MV-4-11 (cell line): ENCODE measurements at places on chromosomes 7 and 10.

GRCh38 chr10:63466144-63466935 is 563 bp upstream of the JMJD1C start:
- peak; percentile 61 for DNase-seq

- peak; percentile 32 for DNase-seq
Measured at GRCh38 chr7:135692055-135692454, 29.7 kb downstream of the STMP1 start.

DNA sequence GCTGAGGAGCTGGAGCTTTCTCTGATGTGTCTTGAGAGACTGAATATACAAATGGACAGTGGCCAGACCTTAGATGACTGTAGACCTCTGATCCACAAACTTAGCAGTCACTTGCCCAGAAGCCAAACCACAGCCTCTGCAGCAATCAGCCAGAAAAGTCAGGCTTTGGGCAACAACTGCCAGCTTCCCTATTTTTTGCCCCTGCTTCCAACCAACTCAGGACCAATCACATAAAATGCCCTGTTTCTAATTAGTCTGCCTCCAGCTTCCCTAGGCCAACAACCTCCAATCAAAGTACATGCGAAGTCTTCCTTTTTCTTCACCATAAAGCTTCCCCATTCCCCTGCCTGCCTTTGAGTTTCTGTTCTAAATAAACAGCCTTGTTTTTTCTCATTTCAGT is 37.8 kb upstream of the CACUL1 start:
- peak; percentile 96 for DNase-seq

- no peak for DNase-seq
Measured at GRCh38 chr7:125406111-125406510, 476.5 kb upstream of the POT1 start.

GRCh38 chr7:95396136-95397032 is at the start of gene PON3:
Gene PON3, minus strand, starts transcription at chr7:95396375. Its CDS starts 25 bp downstream, at chr7:95396350.
- DNase-seq, result no peak

DNA sequence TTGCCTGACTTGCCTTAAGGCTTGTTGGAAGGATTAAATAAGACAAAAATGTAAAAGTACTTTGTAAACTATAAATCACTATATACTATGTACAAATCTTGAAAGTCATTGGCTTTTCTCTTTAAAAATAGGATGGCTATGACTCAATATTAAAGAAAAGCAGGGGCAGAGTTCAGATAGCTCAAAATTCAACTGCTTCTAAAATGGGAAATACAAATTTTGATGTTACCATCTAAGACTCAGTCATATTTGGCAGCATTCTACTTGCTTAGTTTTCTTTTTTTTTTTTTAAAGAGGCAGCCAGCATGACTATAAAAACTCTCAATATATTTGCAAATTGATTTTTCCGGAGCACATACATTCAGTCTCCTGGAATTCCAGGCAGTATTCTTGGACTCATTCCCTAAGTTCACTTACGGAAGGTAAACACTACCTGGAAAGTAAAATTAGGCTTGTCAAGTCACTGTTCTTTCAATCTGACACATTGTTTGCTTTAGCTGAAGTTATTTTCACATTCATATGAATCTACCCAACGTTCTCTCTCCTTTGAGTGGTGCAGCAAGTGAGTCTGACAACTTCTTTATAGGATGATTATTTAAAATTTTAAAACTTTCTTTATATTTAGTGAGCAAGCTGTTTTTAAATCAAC is 133.8 kb upstream of the CCDC6 start:
- DNase-seq, result no peak

DNA sequence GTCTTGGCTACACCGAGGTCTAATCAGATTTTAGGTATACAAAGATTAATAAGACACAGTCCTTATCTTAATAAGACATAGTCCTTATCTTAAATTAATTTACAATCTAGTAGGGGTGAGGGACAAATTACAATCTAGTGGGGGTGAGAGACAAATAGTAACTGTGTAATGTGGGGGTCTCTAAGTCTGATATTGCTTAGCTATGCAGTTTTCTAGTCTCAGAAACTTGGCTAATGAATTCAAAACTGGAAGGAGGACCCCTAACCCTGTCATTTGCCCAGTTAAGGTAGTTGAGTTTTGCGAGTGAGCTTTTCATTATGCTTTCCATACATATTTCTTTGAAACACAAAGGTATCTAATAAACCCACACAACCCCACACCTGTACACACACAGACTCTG is 136.1 kb downstream of the DPP6 start:
- no peak for DNase-seq

DNA sequence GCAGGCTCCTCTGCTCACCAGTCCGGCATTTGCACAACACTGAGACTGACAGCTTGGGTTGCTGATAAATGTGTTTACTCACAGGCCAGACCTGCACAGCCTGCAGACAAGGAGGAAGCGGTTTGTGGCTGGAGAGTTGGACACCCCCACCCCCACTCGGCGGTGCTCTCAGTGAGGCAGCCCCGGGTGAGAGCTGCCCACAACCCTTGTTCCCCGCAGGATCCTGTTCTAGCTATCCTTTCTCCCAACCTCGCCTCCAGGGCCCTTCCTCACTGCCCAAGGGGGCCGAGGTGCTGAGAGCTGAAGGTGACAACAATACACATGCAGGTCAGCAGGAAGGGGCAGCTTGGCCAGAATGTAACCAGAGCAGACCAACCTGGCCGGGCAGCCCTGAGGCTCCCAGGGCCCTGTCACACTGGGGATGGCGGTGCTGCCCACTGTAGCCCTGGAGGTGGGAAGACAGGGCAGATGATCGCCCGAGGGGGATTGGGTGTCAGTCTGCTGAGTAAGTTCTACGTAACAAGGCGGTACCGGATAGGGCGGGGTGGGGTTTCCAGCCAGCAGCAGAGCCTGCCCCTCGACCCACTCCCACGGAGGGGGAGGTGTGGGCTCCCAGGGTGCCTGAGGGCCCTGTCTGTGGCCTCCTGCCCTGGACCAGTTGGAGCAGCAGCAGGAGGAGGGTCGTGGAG is 2.1 kb upstream of the ADAM8 start:
- DNase-seq, result peak; percentile 94

- no peak for DNase-seq
Measured at GRCh38 chr7:47588704-47589225, 6.9 kb upstream of the TNS3 start.

GRCh38 chr7:40306025-40306424 is 171.2 kb downstream of the SUGCT start:
- DNase-seq, result no peak

- DNase-seq, result no peak
Measured at GRCh38 chr10:123521556-123521955, 144.6 kb upstream of the GPR26 start.

GRCh38 chr10:75556320-75556719 is 124.9 kb downstream of the LRMDA start:
- no peak for DNase-seq

- no peak for DNase-seq
Measured at GRCh38 chr7:81676105-81676811, 93.6 kb downstream of the HGF start.

GRCh38 chr10:73641328-73642060 is at the start of gene MYOZ1:
Gene MYOZ1, minus strand, starts transcription at chr10:73641474. Its CDS starts 1,457 bp downstream, at chr10:73640017.
- DNase-seq, result peak; percentile 67

GRCh38 chr7:1470901-1471300 is 11.6 kb upstream of the MICALL2 start:
- no peak for DNase-seq

DNA sequence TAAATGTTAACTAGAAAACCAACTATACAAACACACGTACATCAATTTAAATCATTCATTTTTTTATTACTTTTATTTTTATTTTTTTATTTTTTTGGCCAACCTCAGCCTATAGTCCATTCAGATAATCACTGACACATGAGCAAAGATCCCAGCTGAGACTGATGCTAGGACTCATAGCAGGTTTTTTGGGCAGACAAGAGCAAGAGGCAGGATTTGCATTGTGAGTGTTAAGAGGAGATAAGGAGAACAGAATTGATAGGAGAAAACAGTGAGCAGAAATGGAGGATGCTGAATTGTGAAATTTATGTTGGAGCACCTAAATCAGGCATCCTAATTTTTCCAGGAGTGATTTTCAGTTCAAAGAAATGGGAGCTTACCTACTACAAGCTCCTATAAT is 240.3 kb downstream of the SEMA3D start:
- DNase-seq, result no peak

- no peak for DNase-seq
Measured at GRCh38 chr7:125363873-125364272, 434.2 kb upstream of the POT1 start.

GRCh38 chr10:21281765-21282484 is 243.6 kb downstream of the SKIDA1 start:
- no peak for DNase-seq

- no peak for DNase-seq
Measured at GRCh38 chr10:127036987-127037386, 131.8 kb downstream of the DOCK1 start.

DNA sequence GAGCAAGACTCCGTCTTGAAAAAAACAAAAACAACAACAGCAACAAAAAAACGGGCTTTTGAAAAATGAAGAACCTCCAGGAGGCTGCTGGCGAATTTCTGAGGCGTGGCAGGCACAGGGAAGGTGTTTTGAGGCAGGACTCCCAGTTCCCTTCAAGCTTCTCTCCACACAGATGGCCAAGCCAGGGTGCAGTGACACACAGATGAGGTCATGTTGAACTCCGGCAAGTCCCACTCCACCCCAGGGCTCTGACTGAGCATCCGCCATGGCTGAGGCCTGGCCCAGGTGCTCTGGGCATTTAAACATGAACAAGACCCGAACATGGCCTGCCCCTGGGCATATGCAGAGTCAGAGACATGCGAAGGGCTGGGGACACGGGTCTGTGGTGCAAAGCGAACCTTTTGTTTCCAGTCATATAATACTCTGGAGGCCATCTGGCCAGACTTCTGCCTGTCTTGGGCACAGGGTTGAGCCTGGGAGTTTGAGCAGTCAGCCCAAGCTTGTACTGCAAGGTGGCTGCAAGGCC is 514.6 kb upstream of the FOXK1 start:
- DNase-seq, result no peak

DNA sequence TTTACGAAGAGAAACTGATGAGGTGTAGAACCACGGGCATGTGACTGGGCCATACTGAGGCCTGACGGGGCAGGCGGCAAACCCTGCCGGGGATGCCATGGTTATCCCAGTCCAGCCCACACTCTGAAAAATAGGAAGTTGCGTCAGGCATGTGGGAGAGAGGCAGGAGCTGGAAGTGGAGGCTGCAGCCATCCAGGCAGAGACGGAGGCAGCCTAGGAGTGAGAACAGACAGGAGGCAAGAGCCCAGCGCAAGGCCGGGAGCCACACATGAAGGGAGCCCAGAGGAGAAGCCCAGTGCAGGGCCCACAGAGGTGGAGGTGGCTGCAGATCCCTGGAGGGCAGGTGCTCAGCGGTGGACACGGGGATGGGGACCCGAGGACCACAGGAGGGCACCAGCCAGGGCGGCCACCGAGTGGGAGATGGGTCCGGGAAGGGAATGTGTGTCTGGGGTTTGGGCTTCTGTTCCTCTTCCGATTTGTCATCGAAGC is 175.2 kb upstream of the PPP2R2D start:
- DNase-seq, result no peak

DNA sequence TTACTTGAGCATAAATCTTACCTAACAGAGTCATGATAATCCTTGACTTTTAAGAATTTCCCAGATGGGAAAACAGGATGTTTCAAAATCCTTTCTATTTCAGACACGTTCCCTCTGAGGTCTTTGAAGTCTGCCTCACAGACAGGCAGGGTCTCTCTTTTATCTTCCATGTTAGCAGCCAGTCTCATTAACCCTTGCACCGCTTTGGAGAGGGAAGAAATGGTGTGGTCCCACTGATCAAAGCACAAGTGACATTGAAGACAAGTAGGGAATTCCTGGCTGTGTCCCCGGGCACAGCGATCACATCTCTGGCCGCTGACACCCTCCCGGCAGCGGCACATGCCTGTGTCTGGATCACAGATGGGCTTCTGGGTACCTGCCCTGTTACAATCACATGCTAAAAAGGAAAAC is 52.7 kb upstream of the LAMB1 start:
- DNase-seq, result no peak

DNA sequence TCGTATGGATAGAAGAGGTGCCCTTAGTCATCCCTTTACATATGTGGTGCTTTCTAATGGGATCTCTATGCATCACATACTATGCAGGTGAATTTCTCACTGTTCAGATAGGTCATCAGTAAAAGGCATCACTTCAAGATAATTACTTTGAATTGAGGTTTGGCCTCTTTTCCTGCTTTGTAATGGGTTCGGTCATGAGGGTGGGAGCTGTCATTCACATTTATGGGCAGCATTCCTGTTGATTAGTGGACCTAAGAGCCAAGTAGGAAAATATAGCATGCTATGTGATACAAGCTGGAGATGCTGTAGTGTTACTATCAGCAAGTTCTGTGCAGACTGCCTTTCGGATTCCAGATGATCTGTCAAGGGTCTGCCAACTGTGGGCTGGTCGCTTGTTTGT is 156.3 kb downstream of the LCOR start:
- no peak for DNase-seq

DNA sequence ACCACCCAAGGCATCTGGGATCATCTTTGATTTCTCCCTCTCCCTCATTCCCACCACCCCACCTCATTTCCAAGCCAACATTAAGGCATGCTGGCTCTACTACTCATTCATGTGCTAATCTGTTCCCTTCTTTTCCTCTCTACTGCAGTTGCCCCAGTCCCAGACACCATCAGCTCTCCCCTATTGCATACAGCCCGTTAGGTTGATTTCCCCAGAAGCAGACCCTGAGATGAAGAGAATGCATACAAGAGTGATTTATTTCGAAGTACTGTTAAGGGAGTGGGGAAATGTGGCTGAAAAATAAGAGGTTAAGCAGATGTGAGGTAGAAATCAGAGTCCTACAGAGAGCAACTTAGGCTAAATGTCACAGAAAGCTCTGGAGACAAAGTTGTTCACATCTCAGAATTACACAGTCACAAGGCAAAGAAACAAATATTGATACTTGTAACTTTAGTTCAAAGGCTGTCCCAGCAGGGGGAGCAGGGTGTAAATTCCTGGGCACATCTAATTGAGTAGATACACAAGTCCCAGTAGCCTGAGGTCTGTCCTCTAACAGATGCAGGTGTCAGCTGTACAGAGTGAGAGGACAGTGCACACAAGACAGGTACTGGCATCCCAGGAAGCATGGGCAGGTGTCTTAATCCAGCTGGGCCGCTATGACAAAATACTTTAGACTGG is 20.9 kb downstream of the AKR1D1 start:
- peak; percentile 34 for DNase-seq

- no peak for DNase-seq
Measured at GRCh38 chr7:105880571-105881330, 4.4 kb upstream of the ATXN7L1 start.

- no peak for DNase-seq
Measured at GRCh38 chr10:108095932-108096925, 931.7 kb upstream of the SORCS1 start.
